ENCODE measurements at places on chromosomes 1 and 21. TPM values are rescaled to one million over a fixed set of nuclear protein-coding genes. Genes with fewer than 3 reads are reported as not detected.

The CD101 gene
- 0.08 TPM for polyA plus RNA-seq

The GJA4 gene
- not detected for polyA plus RNA-seq

The CCDC185 gene
- polyA plus RNA-seq: not detected

The ANGPTL3 gene
- not detected for polyA plus RNA-seq

The FNBP1L gene
- polyA plus RNA-seq: 21.5 TPM

The VSIG8 gene
- polyA plus RNA-seq: not detected

All from SK-N-SH (cell line).